ENCODE measurements at places on chromosomes 12 and 14.

GRCh38 chr12:131413471-131413870, 297.4 kb upstream of the SFSWAP start:
- no peak for DNase-seq

DNA sequence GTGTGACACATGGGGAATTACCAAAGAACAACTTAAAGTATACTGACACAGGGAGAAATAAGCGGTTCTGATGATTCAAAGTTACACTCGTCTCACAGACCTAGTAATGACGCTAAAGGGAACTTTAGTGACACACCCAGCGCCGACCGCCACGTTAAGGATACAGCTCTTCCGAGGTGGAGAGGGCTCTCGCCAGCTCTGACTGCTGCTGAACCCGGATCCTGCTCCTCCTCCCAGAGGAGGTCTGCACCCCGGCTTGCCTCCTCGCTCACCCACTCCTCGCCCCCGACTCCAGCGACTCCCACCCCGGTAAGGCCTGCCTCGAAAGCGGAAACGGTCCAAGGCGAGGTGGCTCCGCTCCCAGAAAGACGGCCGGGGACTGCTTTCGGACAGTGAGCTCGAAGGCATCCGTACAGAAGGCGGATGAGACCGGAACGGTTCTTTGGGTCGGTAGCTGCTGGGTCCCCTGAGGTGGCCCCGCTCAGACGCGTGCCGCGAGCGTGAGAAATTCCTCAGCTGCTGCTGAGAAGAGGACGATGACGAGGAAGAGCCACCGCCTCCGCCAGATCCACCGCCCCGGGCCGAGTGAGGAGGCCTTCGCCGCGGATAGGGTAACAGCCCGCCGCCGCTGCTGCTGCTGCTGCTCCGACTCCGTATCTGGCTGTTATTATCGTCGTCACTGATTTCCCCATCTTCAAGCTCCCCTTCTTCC, 643 bp downstream of the ZFC3H1 start:
- peak; percentile 59 for DNase-seq

DNA sequence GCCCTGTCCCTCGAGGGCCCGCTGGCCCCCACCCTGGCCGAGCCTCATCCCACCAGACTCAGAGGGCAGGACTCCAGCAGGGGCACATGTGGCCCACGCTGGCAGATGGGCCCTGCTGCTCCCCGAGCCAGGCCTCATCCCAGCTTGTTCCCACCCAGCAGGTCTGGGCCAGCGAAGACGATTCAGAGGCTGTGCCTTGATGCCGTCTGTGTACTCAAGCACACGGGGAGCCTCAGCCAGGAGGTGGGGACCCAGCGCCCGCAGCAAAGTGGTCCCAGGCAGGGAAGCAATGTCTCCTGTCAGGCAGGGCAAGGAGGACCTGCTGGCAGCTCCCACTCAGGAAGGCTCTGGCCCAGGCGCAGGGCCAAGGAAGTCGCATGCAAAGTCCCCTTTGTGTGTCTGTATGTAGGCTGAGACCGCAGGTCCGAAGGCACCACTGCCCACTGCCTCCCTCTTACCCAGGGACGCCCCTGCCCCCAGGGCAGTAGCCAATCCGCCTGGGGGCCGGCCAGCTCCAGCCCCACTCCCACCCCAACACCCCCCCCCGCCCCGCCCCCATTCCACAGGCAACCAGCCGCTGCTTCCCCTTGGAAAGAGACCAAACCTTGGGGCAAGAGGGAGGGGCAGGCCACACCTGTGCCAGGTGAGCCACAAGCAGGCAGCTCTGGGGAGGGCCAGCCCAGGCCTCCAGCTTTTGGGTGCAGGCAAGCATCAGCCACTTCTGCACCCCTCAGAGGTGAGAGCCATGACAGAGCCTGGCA, 9.4 kb downstream of the DEGS2 start:
- no peak for DNase-seq

DNA sequence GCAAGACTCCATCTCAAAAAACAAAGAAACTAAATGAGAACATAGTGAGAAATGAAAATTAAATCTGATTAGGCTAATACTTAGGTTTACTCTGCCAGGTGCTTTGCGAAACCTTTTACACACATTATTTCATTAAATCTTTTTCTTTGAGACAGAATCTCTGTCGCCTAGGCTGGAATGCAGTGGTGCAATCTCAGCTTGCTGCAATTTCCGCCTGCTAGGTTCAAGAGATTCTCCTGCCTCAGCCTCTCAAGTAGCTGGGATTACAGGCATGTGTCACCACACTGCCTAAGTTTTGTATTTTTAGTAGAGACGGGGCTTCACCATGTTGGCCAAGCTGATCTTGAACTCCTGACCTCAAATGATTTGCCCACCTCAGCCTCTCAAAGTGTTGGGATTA, 21.9 kb upstream of the EEA1 start:
- DNase-seq = no peak

- no peak for DNase-seq
Observed at GRCh38 chr12:701896-702539, 38.8 kb upstream of the NINJ2 start.

GRCh38 chr14:83638748-83639504, 1891.0 kb upstream of the FLRT2 start:
- DNase-seq = no peak

DNA sequence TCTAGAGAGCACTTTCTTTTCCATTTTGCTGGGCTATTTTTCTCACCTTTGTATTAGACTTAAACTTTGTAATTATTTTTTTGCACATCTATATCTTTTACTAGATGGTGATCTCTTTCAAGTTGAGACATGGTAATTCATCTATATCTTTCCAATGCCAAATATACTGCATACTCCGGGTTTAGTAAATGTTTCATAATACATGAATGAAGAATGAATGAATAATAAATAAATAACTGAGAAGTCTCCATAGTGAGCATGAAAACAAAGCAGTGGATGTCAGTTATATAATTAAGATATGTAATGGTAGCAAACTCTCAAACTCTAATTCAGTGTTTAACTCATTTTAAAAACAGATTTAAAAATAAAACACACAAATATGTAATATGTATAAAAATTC, 342.5 kb upstream of the KITLG start:
- DNase-seq = no peak

DNA sequence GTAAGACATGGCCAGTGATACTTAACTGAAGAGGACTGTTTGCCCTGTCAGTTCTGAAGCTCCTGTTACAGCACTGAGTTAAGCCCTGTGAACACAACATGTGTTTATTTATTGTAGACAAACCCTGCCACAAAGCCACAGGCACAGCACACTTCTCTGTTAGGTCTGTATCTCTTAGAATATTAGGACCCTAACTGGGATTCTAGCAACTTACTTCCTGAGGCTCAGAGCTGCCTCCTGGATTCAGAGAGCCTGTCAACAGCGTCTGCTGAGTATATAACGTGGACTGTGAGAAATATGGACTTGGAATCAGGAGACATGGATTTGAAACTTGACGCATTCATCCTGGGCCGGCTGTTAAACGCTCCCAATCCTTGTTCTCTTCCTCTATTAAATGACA, 135.0 kb upstream of the HIF1A start:
- no peak for DNase-seq

- no peak for DNase-seq
Observed at GRCh38 chr12:116698116-116698515, 39.8 kb downstream of the SPRING1 start.

- DNase-seq = no peak
Observed at GRCh38 chr14:51988221-51988620, 1.1 kb upstream of the RTRAF start.

DNA sequence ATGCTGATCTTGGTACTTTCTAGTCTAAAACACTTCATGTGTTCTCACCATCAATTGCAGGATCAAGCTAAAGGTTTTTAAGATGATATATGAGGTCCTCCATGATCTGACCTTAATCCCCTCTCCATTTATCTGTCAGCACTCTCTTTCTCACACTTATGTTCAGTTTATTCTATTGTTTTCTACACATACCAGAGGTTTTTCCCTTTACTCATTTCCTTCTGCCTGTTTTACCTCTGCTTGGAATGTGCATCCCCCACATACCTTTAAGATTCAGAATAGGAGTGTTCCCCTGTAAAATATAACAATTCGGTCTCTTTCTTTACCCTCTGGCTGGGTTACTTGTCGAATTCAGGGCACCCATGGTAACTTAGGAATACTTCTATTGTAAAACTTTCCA, 219.1 kb upstream of the PKP2 start:
- DNase-seq = no peak

GRCh38 chr12:75560167-75560566, 48.8 kb upstream of the KRR1 start:
- no peak for DNase-seq

DNA sequence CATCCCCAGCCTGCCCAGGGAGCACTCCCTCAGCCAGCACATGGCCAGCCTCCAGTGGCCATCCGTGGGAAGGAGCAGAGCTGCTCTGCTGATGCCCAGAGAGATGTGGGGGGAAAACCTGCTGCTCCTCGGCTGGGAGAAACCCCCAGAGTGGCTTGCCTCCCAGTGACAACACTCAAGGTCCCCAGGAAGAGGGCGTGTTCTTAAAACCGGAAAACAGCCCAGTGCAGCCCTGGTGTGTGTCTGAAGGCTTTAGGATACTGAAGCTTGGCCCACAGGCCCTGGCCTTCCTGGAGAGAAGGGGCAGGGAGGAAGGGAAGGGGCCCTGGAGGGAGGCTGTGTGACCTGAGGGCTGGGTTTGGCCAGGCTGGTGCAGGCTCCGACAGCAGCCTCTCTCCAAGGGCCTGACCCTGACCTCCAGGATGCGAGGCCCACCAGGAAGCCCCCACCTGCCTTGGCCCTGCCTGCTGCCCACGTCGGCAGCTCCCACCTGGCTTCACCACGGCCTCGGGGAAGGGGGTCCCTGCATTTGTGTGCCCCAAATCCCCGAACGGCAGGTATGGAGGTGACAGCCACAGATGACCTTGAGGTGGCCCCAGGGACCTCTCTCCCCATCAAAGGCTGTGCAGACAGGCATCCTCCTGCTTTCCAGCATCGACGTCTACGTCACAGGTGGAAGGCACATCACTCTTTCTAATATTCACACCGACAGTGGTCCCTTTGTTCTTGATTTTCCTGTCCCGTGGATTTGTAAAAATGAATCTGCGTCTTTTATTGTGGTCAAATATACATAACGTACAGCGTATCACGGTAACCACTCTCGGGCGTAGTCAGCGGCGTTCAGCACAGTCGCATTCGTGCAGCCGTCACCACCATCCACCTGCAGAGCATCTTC, 190.0 kb upstream of the C14orf180 start:
- DNase-seq = peak; percentile 20

DNA sequence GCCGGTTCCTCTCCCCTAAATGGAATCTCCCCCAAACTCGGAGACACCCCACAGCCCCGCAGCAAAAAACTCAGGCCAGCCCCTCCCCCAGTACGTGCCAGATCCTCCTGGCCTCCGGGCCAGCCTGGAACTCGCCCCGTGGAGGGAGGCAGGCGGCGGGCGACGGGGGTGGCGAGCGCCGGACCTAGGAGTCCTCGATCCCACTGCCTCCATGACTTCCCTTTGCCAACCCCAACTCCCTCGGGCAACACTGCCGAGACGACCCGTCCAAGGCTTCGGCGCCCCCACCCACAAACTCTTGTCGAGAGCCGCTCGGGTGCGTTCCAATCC, 400 bp downstream of the ADCY6 start:
- no peak for DNase-seq

GRCh38 chr12:69553628-69554248, 31.5 kb upstream of the CCT2 start:
- no peak for DNase-seq

DNA sequence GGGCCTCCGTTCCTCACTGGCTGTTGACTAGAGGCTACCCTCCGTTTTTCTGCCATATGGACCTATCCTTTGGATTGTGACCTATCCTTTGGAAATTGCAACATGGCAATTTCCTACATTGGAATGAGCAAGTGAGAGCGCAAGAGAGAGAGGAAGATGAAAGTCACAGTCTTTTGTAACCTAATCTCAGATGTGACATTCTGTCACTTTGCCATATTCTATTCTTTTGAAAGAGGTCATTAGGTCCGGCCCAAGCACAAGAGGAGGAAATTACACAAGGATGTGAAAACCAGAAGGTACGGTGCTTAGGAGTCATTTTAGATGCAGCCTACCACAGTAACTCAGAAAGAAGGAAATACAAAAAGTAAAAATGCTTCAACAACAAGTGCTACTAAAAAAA, 47.3 kb upstream of the SRP54 start:
- no peak for DNase-seq

DNA sequence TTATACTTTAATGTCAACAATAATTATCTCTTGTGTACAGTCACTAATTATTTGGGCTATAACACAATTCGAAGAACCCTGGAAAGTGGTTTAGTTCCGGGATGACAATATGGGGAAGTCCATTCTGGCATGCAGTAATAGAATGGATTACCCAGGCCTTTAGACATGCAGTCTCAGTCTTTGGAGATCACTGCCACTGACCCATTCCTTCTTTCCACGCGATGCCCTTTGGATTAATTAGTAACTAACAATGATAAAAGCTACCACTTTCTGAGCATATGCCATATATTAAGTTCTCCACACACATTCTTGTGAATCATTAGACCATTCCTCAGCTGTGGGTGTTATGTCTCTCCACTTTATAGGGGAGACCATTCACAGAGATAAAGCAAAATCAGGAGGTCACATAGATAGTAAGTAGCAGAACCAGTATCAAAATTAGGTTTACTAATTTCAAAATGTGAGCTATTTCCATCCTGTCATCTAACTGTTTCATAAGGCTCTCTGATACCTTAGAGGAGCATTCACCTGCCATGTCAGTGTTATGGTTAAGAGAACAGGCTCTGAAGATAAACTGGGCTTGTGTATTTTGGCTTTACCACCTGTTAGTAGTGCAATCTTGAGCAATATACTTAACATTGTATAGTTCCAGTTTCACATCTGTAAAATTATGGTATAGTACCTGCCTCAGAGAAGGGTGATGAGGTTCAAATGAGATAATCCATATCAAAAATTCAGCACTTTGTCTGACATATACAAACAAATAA, 27.2 kb upstream of the KCNJ8 start:
- no peak for DNase-seq
